Stimulated activated CD4-positive, alpha-beta T cell treated with anti-CD3 and anti-CD28 coated beads, TNF-alpha, amount 100 ng/mL, for 4 hours (primary cell): ENCODE measurements at places on chromosomes 6 and 20.

DNA sequence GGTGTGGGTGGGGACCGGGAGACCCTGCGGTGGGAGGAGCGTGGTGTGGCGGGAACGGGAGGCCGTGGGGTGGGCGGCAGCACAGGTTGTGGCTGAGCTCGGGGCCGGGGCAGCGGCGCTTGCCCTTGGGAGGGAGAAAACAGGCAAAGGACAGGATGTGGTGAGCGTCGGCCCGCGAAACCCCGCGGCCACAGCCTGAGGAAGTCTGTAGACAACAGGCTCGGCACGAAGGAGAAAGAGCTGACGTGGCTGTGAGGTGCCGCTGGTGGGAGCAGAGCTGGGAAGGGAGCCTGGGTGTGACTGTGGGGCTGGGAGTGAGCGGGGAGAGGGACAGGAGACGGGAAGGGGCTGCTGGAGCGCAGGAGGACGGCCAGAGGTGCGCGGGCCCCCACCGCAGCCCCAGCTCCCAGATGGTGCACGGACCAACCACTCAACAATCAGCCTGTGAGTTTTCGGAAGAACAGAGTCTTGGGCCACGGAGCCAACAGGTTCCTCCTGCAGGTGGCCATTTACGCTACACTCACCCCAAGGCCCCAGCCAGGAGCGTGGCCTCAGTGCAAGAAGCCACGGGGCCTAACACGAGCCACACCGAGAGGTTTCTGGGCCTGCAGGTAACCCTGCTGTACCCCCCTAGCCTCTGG lies 202.8 kb downstream of the DLL1 start:
- no peak for DNase-seq

DNA sequence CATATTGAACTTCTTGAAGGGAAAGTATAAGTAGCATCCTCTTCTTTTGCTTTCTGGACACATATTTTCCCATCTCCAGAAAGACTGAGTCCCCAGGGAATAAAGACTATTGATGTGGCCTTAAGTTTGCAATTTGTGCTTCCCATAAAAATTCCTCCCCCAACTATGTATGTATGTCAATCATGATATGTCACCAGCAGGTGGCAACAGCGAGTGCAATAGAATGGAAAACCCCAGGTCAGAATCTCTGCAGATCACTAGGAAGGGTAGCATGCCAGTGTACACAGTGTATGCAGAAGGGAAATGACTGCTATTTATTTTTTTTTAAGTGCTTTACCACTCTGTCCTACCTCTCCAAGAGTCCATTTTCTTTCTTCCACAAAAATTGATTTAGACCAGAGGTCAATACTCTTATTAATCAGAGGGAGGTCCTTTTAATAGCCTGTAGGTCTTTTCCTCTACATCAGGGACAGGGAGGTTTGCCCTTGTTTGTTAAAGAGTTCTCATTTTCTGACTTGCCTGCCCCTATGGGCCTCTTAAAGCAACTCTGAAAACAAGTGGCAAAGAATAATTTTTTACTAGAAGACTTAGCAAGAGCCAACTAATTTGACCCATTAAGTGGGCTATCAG lies 61.4 kb downstream of the BMP2 start:
- no peak for DNase-seq

DNA sequence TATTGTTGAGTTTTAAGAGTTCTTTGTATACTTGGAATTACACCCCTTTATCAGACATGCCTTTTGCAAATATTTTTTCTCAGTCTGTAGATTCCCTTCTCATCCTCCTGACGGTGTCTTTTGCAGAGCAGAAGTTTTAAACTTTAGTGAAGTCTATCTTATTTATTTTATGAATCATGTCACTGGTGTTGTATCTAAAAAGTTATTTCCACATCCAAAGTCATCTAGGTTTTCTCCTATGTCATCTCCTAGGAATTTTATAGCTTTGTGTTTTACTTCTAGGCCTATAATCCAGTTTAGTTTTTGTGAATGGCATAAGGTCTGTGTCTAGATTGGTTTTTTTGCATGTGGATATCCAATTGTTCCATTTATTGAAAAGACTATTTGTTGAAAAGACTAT lies 271.3 kb downstream of the KIF16B start:
- no peak for DNase-seq

- no peak for DNase-seq
Observed at GRCh38 chr6:19452495-19452894, 384.7 kb upstream of the ID4 start.

DNA sequence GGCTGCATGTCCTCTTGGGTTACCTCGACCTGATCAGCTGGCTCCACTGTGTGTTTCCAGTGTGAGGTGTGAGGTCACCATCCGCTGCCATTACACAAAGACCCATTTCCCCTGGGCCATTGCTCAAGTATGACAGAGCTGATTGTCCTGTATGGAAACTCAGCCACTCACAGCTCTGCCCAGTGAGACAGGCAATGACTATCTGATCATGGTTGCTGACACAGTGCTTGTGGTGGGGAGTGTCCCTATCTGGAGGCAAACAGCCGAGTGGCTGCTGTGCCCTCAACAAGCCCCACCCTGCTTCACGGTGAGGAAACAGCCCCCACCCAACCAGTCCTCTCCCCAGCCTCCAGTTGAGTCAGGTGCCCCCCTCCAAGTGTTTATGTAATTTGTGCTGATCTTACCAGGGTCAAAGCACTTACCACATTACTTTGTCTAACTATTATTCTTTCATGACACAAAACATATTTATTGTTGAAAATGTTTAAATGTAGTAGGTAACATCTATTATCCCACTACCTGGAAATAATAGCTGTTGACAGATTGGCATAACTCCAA lies 11.7 kb upstream of the MAPK13 start:
- DNase-seq = peak; percentile 21

- no peak for DNase-seq
Observed at GRCh38 chr6:158057213-158057987, 75.7 kb downstream of the SYNJ2 start.

GRCh38 chr6:148565321-148565926 lies 181.4 kb upstream of the UST start:
- no peak for DNase-seq

- no peak for DNase-seq
Observed at GRCh38 chr20:21272279-21272678, 30.9 kb upstream of the XRN2 start.
